ENCODE measurements at places on chromosomes 11 and 22.

GRCh38 chr22:30425616-30426387 is at the start of gene MTFP1:
Gene MTFP1 (plus strand): TSS chr22:30425768. CDS start chr22:30425880, 112 bp downstream.
- DNase-seq, result peak; percentile 25

GRCh38 chr22:39289975-39290720 is 29.3 kb downstream of the RPL3 start:
- DNase-seq, result no peak

DNA sequence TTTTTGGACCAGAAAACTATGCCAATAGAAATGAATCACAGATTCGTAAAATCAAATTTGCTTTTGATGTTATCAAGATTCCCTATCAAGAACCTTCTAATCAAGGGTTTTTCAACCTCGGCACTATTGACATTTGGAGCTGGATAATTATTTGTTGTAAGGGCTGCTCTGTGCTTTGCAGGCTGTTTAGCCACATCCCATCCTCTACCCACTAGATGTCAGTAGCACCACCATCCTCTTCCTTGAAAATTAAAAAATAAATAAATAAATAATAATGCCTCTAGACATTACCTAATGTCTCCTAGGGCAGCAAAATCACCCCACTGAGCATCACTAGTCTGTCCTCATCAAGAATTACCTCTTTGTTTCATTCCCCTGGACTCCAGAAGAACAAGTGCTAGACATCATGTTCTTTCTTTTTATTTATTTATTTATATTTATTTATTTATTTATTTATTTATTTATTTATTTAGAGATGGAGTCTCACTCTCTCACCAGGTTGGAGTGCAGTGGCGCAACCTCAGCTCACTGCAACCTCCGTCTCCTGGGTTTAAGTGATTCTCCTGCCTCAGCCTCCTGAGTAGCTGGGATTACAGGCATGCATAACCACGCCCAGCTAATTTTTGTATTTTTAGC is 744.7 kb downstream of the KCNA4 start:
- DNase-seq, result no peak

DNA sequence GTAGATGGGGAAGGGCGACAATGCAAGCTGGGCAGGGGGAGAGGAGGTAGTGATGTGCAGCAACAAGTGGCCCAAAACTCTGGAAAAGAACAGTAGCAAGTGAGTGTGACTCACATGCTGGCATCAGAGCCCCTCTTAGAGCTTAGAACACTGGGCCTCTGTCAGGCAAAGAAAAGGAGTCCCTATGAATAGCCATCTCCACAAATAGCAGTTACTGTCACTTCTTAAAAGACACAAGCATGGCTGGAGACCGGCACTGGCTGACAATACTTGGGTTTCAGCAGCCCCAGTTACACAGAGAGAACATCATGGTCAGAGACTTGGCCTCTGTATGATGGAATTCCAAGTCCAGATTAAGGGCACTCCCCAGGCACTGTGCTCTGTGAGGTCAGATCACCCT is 58.2 kb downstream of the PRCP start:
- no peak for DNase-seq

- DNase-seq, result no peak
These were observed 1.9 kb downstream of the LGALS2 start for GRCh38 chr22:37578002-37578401.

DNA sequence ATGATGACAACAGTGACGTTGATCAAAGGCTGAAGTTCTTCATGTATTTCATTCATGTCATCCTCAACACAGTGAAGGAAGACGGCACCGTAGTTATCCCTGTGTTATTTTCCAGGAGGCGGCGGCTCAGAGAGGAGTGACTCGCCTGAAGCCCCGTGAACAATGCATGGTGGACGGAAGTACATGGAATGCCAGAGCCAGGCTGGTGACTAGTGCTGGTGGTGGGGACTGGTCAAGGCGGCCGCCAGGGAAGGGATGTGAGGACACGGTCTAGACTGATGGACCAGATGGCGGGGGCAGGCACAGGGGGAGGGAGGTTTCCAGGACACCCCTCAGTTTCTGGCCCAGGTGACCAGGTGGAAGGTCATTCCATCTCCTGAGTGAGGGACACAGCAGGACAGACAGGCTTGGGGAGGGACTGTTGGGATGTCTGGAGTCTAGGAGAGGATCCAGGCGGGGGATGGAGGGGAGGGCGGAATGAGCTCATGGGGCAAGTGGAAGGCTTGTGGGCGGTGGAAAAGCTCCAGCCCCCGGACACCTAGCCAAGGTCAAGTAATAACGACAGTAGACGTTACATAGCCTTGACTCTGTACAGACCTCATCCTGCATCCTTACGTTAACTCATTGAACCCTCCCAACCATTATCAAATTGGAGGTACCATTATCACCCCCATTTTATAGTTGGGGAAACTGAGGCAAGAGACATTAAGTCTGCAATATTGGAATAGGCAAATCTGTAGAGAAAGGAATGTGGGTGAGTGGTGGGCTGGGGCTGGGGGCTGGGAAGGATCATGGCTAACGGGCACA is 16.0 kb upstream of the PICK1 start:
- DNase-seq, result no peak

DNA sequence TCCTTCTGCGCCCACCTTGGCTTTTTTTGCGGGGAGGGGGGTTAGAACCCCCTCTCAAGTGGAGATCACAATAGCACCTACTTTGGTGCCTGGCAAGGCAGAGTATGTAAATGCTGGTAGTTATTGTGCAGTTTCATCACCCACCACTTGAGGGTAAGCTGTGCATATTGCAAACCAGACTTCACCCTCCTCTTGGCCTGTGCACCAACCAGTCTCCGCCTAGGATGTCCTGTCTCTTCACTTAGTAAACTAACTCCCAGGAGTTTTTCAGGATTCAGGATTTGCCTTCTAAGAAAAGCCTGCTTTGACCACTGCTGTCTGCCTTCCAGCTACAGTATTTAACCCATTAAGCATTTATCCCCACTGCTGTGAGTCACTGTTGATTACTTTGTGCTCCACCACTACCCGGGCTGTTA is 2.0 kb upstream of the UBXN1 start:
- DNase-seq, result peak; percentile 60

- peak; percentile 39 for DNase-seq
These were observed 4.1 kb downstream of the BEST1 start for GRCh38 chr11:61954106-61954850.

All from hematopoietic multipotent progenitor cell treated with erythropoietin and hydrocortisone succinate and interleukin-3 and kit ligand, for 15 days (in vitro differentiated cells).